ENCODE measurements at places on chromosomes 1 and 21.

GRCh38 chr1:213110349-213111300 is 59.6 kb downstream of the RPS6KC1 start:
- DNase-seq, result no peak

DNA sequence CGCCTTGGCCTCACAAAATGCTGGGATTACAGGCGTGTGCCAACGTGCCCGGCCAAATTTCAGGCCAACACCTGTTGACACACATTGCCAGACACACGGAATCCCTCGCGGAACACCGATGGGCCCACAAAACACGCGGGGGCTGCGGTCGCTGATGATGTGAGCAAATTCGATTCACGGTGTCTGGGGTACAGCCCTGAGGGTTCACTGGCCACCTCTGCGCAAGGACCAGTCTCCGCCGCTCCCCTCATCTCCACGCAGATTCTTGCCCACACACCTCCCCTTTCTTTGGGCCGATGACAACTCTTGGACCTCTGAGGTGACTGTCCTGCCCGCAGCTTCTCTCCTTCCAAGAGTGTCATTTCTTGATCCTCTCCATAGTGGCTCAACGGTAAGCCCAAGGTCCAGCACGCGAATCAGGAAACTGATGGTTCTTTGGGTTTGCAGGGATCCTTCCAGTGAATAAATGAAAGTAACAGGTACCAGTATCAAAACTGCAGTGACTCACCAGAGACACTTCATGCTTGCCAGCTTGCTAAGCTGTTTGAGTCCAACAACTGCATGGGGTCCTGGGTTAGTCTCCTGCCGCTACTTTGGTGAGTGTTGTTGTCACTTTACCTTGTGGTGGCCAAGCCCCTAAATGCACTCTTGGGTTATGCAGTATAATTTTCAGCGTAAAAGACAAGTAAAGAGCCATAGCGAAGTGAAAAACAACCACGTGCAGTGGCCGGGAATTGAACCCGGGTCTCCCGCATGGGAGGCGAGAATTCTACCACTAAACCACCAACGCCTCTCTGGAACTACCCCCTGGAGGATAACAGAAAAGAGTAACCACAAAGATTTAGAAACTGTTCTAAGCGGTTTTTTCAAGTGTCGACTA is 11.0 kb upstream of the RNU1-3 start:
- DNase-seq, result peak; percentile 80

GRCh38 chr1:223803211-223803610 is 42.5 kb downstream of the TP53BP2 start:
- DNase-seq, result no peak

- no peak for DNase-seq
Measured at GRCh38 chr1:20685741-20686140, 24.6 kb upstream of the DDOST start.
